ENCODE measurements at places on chromosomes 16 and 17.

- DNase-seq, result no peak
Measured at GRCh38 chr17:60169921-60170817, 20.4 kb downstream of the CA4 start.

DNA sequence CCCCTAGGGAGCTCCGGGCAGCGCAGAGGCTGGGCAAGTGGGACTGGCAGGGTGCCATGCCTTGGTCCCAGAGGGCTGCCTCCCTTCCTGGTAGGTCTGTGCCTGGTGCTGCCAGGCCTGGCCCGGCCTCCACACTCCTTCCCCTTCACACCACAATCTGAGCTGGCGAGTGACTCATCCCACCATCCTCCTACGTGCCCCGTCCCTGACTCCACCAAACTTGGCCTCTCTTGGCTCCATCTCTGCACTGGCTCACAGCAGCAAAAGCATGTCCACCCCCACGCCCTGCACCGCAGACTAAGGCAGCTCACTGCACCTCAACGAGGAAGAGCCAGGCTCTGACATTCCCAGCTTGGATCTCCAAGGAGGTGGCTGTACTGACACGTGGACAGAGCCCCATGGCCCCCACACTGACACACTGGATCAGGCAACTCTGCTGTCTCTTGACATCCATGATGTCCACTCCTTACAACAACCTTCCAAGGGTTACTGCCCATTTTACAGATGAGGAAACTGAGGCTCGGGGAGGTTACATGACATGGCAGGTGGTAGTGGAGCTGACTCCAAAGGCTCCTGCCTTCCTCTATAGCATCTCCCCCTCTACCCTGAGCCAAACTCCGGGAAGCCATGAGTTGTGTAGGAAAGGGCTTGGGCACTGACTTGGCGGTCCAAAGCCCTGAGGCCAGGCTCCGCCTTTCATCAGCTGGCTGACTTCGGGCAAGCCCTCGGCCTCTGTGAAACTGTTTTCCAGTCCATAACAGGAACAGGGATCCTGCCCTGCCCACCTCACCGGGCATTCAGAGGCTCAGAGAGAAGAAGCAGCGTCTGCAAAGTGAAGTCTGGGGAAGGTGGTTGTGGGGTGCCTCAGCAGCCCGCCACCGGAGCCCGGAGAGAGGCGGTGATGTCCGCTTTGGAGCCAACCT, 20.1 kb upstream of the KRT19 start:
- DNase-seq, result peak; percentile 6

DNA sequence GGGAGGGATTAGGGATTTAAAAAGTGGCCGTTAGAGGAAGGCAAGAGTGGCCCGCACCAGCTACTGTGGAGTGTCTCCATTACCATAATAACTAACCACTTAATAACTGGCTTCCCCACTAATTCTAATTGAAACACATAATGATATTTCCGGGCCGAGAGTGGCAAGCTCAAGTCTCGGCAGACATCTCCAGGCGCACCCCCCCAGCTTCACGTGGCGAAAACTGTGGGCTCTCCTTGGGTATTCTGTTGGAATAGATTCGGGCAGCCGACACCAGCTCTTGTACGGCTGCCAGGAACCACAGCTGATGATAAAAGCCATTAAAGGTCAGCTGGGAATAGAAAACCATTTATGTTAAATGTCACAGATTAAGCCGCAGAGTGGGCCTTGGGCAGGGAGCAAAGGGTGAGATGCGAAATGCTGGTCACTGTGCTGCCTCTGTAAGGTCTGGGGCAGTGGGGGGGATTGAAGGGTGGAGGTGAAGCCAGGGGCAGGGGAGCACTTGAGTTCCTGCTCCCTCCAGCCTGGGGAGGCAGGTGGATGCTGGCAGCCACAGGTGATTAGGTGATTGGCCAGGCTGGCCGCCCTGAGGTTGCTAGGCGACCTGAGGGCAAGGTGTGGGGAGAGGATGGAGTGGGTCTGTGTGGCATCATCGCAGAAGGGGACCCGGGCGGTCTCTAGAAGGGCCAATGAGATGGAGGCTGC, 115.6 kb upstream of the SDK2 start:
- peak; percentile 69 for DNase-seq

DNA sequence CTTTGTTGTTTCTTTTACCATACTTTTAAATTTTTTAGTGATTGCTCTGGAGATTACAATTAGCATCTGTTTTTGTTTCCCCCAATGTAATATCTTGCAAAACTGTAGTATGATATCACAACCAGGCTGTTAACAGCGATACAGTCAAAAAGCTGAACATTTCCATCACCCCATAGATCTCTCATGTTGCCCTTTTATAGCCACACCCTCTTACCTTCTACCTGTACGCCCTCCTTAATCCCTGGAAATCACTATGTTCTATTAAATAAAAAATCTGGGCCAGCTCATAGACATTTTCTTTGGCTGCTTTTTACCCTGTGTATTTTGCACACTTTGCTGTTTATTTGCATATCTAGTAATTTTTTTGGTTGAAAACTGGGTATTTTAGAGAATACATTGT, 67.2 kb upstream of the NACA2 start:
- DNase-seq, result no peak

- DNase-seq, result no peak
Measured at GRCh38 chr16:81487301-81487720, 42.7 kb downstream of the CMIP start.

DNA sequence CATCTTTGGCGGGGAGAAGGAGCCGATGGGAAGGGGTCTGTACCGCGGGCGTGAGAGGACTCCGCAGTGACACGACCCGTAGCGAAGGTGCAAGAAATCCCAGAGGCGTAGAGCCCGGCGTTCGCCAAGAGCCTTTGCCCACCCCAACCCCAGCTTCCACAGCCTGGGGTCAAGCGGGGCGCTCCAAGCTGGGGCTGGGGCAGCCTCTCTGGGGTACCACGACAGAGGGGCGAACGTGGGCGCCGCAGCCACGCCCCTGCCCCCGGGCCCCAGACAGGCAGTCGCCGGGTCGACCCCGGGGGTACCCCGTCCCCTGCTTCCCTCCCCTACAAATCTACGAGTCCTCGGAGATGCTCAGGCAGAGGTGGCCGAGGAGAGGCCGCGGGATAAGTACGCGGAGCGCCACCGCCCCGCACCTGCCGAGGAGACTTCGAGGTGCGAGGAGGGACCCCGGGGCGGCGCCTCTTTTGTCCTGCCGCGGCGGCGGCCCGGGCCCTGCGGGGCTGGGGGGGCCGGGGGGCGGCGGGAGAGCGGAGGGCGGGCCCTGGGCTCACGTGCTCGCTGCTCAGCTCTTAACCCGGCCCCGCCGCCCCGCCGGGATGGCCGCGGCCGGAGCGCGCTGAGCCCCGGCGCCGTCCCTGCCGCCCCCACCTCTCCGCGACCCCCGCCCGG, at the start of gene ADAM11:
Gene ADAM11, plus strand, starts transcription at position 575 of the 672 bp plus-strand sequence. CDS start 212 bp downstream, outside the sequence.
- no peak for DNase-seq

GRCh38 chr16:56534847-56535383, 15.1 kb upstream of the BBS2 start:
- no peak for DNase-seq

DNA sequence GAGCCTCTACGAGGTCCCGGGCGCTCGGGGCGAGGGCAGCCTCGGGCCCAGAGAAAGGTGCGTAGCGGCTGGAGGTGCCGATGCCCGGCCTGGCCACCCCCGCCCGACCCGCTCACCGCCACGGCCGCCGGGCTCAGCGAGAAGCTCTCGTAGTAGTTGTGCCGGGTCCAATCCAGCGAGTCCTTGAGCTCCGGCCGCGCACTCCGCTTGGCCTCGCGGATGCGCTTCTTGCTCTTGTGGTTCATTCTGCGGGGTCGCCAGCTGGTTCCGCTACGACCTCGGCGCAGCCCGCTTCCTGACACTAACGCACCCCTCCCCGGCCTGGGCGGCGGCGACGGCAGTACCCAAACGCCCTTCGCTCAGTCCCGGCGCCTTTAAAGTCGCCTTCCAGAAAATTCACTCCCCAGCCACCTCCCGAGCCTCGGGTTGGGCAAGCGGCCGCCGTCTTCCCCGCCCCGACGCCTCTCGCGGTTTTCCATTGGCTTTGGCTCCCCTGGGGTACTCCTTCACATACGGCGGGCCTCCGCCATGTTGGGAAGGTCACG, at the start of gene JMJD6:
Gene JMJD6, minus strand, starts transcription at position 376 of the 545 bp plus-strand sequence. Its CDS starts 131 bp downstream, at position 245.
- peak; percentile 95 for DNase-seq

GRCh38 chr16:51941412-51941811, 605.5 kb downstream of the TOX3 start:
- no peak for DNase-seq

- DNase-seq, result no peak
Measured at GRCh38 chr16:19683453-19684236, 34.4 kb downstream of the KNOP1 start.

- DNase-seq, result no peak
Measured at GRCh38 chr16:69467531-69468204, 43.2 kb downstream of the CYB5B start.

- no peak for DNase-seq
Measured at GRCh38 chr16:49755716-49756505, 100.0 kb downstream of the ZNF423 start.

- DNase-seq, result no peak
Measured at GRCh38 chr16:84001726-84002125, 33.7 kb downstream of the NECAB2 start.

- no peak for DNase-seq
Measured at GRCh38 chr16:86578061-86578599, at the start of gene FOXL1. FOXL1 (plus strand) TSS chr16:86578549; CDS start chr16:86578724, 175 bp downstream.

GRCh38 chr16:24931091-24931490, 84.1 kb downstream of the ARHGAP17 start:
- DNase-seq, result no peak

DNA sequence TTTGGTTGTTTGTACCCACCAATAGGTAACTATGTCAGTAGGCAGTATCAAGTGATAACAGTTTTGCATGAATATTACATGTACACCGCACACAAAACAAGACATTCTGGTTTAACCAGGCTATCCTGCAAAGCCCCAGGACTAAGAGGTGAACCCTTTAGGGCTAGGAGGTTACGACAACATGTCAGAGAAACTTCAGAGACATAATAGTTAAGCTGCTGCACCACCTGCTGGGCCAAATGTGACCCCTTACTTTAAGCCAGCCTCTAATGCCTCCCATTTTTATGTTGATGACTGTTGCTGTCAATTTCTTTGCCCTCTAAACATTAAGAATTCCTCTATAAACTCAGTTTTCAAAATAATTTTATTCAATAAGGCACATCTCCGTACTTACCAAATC, 15.4 kb downstream of the SRP68 start:
- no peak for DNase-seq

GRCh38 chr17:29929006-29929532, 959 bp downstream of the SSH2 start:
- DNase-seq, result no peak

DNA sequence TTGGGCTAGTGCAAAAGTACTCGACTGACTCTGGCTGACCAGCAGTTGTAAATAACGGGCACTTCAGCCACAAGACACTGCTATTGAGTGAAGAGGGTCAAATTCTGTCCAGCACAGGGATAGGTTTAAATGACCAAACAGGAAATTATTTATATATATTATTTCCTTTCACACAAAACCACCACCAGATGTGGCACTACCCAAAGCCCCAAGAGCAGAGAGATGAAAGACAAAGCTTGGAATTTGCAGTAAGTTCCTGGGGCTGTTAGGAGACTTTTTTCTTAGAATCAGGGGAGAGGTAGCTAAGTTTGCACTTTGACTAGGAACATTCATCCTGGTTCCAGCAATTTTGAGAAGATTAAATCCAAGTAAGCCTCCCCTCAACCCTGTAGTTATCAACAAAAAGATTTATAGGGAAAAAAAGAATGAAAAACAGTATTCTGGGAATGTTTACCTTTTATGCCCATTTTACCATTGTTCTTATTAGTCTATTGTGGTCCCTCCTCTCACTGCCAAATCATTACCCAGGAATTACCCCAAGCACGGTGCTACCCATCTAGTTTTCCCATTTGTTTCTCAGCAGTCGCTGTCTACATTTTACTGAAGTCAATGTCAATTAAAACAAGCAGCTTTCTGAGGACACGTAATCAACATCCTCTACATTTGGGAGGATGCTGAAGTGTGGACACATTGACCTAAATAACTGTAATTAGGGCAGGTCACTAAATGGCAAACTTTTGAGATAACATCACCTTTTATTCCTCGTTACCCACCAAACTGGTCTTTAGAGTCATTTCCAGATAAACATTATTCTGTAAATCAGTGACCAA, 43.5 kb downstream of the GRB7 start:
- no peak for DNase-seq

- no peak for DNase-seq
Measured at GRCh38 chr17:73172252-73172651, 7.4 kb downstream of the SSTR2 start.

- DNase-seq, result no peak
Measured at GRCh38 chr16:77555126-77555525, 120.3 kb upstream of the ADAMTS18 start.

DNA sequence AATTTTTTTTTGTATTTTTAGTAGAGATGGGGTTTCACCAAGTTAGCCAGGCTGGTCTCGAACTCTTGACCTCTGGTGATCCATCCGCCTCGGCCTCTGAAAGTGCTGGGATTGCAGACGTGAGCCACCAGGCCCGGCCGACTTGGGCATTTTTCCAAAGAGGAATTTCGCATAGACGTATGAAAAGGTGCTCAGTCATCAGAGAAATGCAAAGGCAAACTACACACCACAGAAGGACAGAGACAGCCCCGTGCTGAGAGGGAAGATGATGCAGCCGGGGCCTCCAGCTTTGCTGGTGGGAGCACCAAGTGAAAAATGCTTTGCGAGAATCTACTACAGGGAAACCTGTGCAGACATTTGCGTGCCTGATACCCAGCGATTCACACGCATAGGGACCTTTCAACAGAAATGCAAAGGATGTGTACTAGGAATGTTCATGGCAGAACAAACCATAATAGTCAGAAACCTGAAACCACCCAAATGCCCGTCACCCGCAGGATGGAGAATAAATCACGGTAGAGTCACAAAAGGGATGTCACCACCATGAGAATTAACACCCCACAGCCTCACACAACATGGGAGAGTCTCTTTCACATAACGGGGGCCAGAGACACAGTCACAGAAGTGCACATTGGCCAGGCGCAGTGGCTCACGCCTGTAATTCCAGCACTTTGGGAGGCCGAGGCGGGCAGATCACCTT, 5.2 kb downstream of the RAB40B start:
- no peak for DNase-seq

- DNase-seq, result no peak
Measured at GRCh38 chr16:20380782-20381181, 23.8 kb downstream of the PDILT start.

DNA sequence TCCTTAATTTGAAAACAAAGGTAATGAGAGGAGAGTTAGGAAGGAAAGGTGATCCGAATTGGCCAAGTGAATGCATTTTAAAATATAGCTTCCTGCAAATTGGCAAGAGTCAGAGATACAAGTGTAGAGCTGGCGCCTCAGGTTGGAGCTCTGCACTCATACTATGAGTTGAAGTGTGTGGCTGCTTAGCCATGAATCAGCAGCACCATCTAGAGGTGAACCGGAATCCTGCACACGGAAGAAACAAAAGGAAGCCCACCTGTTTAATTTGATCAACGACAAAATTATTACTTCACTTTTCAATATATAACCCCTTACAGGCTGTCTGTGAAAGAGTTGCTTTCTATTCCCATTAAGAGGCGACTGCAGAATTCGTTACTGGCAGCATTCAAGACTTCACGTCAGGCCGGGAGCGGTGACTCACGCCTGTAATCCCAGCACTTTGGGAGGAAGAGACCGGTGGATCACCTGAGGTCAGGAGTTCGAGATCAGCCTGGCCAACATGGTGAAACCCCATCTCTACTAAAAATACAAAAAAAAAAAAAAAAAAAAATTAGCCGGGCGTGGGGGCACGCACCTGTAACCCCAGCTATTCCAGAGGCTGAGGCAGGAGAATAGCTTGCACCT, 1253.7 kb upstream of the CDH8 start:
- no peak for DNase-seq

All from NCI-H1436 treated with DMSO at 0.1 percent for 48 hours (cell line).